ENCODE measurements at places on chromosomes 11 and 22. TPM values are rescaled to one million over a fixed set of nuclear protein-coding genes. Genes with fewer than 3 reads are reported as not detected.

DNA sequence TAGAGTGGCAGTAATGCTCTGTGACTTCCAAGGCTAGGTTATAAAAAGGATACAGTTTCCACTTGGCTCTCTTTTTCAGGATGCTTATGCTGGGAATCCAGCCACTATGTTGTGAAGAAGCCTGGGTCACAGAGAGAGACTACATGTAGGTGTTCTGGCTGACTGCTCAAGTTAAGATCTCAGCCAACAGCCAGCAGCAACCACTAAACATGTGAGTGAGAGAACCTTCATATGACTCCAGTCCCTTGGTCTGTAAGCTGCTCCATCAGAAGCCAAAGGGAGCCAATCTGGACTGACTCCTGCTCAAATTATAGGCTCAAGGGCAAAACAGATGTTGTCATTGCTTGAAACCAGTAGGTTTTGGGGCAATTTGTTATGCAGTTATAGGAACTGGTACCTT is 162.7 kb downstream of the MAML2 start:
- DNase-seq: no peak

GRCh38 chr11:86440305-86440716 is 65.6 kb downstream of the CCDC81 start:
- DNase-seq: peak; percentile 74

GRCh38 chr22:18950141-18950540 is 14.0 kb upstream of the PRODH start:
- DNase-seq: no peak

DNA sequence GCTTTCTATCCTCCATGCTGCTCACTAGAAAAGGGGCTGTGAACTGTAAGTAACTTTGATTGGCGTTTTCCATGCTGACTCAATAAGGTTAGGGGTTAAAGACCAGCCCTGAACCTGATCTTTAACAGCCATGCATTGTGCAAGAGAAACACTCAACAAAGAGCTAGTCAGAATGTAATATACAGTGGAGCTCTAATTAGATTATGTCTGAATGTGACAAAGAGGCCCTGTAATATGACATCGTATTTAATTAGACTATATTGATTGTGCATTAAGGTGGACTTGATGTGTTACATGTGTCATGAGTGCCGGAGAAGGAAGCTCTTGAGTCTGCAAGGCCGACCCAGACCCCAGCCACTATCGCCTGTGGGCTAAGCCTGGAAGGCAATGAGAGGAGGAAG is 70.5 kb downstream of the PKNOX2 start:
- DNase-seq: no peak

DNA sequence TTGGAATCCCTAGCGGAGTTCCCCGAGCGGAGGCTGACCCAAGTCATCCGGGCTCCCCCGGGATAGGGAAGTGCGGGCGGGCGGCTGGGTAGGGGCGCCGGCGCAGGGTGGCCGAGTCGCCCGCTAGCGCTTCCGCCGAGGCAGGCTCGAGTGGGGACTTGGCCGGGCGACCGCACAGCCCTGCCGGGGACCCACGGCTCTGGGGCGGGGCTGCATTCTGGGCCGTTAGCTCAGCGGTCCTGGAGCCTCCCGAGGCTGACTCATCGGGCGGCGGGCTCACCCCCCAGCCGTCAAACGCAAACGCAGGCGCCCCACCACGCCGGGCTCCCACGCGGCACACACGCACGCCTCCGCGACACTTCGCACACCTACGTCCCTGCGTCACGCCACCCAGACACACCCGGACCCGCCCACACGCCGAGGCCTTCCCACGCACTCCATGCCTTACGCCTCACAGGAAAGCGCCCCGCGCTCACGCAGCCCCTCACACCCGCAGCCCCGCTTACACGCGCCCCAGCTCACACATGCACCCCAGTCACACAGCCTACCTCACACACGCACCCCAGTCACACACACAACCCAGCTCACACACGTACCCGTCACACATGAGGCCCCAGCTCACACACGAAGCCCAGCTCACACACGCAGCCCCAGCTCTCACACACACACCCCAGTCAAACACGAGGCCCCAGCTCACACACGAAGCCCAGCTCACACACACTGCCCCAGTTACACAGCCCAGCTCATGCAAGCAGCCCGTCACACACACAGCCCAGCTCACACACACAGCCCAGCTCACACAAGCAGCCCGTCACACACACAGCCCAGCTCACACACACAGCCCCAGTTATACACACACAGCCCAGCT is 1.2 kb downstream of the PHLDB1 start:
- DNase-seq: peak; percentile 30

DNA sequence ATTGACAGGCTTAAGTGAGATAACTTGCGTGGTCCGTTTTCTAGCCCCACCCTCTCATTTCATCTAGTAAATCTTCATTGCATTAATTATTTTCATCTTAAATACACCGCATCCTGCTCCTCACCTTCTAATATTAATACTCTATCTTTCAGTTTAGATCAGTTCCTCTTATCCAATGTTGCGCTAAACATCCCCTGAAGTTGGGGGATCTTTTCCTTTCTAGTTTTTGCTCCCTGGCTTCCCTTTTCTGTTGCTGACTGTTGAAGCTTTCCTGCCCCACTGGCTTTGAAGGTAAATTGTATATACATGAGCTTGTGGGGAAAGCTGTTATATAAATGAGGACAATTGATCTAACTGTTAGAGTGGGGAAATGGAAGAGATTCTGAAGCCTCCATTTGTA is 7.2 kb downstream of the CAT start:
- DNase-seq: no peak

The SMC1B gene
- 0.10 TPM for total RNA-seq

The RFPL2 gene
- total RNA-seq: not detected

All from skin of body (tissue), 3 donors.